ENCODE measurements at places on chromosomes 12 and 14.
A peak's percentile ranks its signal among the peaks of the same experiment; 100 is the strongest.

DNA sequence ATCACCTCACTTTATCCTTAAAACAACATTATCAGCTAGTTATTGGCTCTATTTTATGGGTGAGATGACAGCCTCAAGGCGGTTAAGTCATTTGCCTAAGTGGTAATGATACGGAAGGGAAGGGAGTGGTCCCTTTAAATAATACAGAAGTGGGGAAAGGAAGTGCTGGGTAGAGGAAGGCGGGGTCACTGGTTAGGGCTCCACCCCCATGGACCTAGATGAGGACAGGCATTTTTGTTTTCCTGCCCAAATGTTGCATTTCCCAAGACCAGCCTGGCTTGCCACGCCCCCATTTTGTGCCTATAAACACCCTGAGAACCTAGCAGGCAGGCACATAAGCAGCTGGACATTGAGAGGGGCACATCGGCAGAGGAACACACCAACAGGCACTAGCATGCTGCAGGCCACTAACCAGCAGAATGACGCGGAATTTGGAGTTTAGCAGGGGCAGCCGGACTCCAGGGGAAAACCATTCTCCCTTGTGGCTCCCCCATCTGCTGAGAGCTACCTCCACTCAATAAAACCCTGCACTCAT, 100.9 kb downstream of the EPS8 start:
- no peak for DNase-seq

GRCh38 chr12:124910561-124911478, 3.6 kb downstream of the UBC start:
- no peak for DNase-seq

GRCh38 chr12:25200703-25201102, 5.7 kb downstream of the ETFRF1 start:
- DNase-seq: no peak

GRCh38 chr12:90510948-90511347, 444.0 kb downstream of the CCER1 start:
- DNase-seq: peak; percentile 70

GRCh38 chr12:72836194-72836593, 564.0 kb downstream of the TRHDE start:
- DNase-seq: no peak

All from kidney epithelial cell (primary cell).